ENCODE measurements at places on chromosomes 5 and 9.

- DNase-seq, result no peak
Measured at GRCh38 chr5:15103130-15103529, 231.6 kb upstream of the ANKH start.

DNA sequence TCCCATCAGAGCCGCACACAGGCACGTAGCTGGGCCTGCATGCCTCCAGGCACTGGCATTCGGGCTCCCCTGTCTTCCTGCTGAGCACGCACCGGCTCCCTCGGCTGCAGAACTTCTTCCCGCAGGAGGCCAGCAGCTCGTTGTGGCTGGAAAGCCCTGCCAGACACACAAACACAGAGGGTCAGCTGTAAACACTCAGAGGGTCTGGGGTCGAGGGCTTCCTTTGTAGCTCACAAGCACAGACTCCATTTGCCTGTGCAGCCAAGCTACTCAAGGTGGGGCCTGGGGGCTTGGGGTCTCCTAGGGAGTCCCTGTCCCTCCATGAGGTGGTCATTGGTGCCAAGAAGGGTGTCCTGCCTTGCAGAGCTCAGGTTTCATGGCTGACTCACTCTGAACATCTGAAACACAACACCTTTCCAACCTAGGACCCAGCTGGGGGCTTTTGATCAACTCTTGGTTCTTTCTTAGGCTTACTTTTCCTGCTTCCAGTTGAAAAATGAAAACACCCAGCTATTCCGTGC lies 211.4 kb downstream of the FSTL4 start:
- no peak for DNase-seq

GRCh38 chr5:95861864-95862561 lies 39.5 kb upstream of the GLRX start:
- DNase-seq, result no peak

DNA sequence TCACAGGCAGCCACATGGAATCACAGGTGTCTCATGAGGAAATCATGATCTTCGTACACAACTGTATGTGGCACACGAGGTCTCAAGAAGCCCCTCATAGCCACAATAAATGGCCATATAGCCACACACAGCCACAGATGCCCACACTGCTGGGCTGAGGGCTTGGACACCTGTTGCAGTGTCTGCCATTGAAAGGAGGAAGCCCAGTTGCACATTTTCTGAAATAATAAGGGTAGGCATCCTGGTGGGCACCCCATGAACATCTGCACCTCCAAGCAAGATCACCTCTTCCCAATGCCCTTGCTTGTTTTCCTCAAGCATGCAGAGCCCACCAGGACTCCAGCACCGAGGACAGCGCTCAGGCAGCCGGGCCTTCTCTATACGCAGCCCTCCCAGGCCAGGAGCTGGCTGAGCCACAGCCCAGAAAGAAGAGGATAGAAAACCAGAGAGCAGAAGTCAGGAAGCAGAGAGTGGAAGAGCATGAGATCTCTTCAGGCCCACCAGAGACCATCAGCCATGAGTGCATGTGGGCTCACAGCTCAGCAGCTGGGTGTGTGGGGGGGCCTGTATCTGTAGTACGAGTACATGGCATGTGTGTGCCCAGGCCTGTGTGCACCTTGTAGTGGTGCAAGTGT lies 1.0 kb upstream of the ACSL6 start:
- peak; percentile 51 for DNase-seq

DNA sequence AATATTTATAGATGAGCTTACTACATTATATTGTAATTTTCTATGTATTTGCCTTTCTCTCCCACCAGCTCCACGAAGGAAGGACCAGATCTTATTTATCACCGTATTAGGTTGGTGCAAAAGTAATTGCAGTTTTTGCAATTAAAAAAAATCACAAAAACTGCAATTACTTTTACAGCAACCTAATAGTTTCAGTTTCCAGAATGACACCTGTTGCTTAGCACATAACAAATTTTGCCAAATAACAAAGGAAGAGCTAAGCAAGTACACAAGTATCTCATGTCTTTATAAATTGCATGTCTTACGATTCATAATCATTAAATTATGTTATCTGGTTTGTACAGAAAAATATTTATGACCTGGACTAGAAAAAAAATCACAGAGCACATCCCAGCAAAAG lies 45.9 kb downstream of the AGXT2 start:
- DNase-seq, result no peak

GRCh38 chr5:156328161-156328560 lies 1.2 kb downstream of the SGCD start:
- no peak for DNase-seq

- DNase-seq, result no peak
Measured at GRCh38 chr5:133113331-133114061, 61.7 kb downstream of the HSPA4 start.

DNA sequence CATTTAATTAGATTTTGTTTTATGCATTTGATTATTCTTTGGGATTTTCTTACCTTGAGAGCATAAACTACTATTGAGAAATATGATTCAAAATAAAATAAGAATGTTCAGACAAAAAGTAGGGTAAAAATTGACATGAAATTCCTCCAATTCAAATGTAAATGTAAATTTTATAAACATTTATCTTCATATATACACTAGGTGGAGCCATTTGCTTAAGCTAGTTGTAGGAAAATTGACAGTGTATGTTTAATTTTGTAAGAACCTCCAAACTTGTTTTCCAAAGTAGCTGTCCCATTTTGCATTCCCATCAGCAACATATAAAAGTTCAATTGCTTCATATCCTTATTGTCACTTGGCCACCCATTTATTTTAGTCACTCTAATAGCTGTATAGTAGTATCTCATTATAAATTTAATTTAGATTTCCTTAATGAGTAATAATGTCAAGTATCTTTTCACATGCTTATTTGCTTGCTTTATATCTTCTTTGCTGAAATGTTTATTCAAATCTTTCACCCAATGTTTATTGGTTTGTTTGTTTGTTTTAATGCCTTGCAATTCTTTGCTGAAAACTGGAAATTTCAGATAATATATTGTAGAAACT lies 37.6 kb upstream of the SLCO6A1 start:
- DNase-seq, result no peak

GRCh38 chr9:27800159-27800558 lies 226.9 kb upstream of the C9orf72 start:
- DNase-seq, result no peak

GRCh38 chr9:135037521-135038250 lies 49.8 kb upstream of the OLFM1 start:
- DNase-seq, result no peak

DNA sequence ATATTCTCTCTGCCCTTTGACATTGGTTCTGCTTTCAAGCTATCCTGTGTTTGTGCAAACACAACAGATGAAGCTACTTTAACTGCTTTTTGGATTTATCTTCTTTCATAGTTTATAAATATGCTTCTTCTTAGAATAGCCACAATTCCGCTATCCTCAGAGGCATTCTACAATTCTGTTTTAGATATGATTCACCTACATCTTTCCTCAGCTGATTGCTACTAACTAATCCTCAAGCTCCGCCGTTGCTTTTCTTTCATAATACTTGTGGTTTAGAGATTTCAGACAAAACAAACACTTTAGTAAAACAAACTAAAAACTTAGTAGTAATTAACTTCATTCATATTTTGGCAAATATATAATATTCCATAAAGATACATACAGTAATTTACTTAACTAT lies 52.5 kb downstream of the ECPAS start:
- no peak for DNase-seq

GRCh38 chr5:123092696-123093095 lies 3.7 kb downstream of the PRDM6 start:
- no peak for DNase-seq

GRCh38 chr5:92599217-92599810 lies 981.7 kb downstream of the NR2F1-AS1 start:
- DNase-seq, result no peak

- no peak for DNase-seq
Measured at GRCh38 chr5:37915097-37915736, 75.4 kb upstream of the GDNF start.

Measured in K562 (cell line).